ENCODE measurements at places on chromosomes 5 and 9. TPM values are rescaled to one million over a fixed set of nuclear protein-coding genes. Genes with fewer than 3 reads are reported as not detected.

The FOXI1 gene
- not detected for polyA plus RNA-seq

The PLCXD3 gene
- 18.7 TPM for polyA plus RNA-seq

The EQTN gene
- polyA plus RNA-seq = not detected

The YIPF5 gene
- polyA plus RNA-seq = 15.9 TPM

The FAM221B gene
- polyA plus RNA-seq = not detected

The IL13 gene
- polyA plus RNA-seq = not detected

The UBE2R2 gene
- polyA plus RNA-seq = 76.0 TPM

The UBQLN1 gene
- polyA plus RNA-seq = 28.2 TPM

Measured in ovary (tissue), 10 donors.